ENCODE measurements at places on chromosomes 3 and 15.

GRCh38 chr15:90911302-90911623 lies 8.2 kb downstream of the MAN2A2 start:
- no peak for DNase-seq

DNA sequence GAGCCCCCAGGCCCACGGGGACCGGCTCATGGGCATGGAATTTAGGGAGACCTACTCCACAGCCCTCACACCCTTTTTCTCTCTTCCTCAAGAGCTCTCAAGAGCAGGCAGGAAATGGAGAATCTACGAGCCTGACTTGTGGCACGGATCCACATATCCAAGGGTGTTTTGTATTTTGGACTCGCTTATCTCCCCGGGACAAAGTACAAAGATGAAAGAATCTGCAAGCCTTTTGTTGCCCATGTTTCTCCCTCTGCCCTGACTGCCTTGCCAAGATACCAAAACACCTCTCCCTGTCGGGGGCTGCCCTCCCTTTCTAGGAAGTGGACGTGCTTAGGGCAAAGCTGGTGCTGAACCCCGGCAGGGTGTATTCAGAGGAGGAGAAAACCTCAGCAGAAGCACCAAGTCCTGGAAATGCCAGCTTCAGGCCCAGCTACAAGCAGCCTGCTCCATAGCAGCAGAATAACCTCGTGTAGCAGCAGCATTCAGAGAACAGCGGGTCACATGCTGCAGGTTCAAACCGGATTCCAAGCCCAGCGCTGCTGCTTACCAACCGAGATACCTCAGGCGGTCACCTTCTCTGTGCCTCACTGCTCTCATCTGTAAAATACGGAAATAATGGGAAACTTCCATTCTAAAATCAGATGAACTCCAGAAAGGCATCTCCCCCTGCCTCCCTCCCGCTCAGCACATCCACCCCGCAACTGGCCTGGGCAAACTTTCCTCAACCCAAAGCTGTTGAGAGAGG lies 35.2 kb downstream of the DNASE1L3 start:
- DNase-seq = no peak

DNA sequence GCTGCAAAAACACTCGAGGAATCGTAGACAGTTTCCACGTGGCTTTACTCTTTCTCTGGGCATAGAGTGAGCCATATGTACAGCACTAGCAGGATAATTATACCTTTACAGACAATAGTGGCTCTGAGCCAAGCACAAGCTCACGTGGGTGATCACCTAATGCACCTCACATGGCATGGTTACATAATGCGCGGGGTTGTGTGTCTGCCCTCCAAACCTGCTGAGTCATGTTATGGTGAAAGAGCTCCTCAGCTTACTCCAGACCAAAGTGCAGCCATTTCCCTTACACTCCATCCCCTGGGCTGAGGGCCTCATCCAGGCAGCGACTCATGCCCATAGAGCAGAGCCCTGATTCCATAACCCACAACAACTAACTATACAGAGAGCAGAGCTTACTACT lies 1458.4 kb upstream of the CADM2 start:
- DNase-seq = no peak

GRCh38 chr3:70981231-70981880 lies 602.2 kb downstream of the FOXP1 start:
- no peak for DNase-seq

DNA sequence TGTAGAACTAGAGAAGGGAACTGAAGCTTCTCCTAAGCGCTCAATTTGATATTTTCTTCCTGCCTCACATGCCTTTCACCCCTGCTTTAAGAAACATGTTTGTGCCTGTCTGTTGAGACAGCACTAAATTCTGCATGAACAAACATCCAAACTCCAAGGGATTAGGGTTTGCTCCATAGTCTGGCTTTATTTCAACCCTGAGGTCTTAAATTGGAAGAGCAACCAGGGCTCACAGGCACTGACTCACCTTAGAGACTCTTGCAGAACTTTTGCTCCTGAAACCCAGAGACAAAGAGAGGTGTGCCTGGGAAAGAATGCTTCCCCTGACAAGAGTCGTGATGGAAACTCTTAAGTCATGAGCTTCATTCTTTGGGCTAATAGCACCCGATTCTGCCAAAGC lies 393.9 kb upstream of the MCTP2 start:
- DNase-seq = no peak

DNA sequence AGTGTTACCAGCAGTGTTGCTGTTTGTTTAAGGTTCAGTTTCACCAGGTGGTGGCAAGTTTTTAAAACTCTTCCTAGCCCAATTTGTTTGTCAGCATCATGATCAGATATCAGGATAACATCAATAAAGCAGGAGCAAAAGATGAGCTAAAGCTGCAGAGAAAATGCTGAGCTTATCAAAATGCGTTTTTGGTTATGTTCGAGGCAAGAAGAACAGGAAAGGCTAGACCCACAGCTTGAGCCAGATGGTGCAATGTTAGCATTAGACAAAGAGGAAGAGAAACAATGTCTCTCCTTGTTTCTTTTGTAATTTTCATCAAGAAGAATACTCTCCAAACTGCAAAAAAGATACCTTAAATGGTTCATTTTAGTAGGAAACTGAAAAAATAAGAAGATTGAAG lies 66.2 kb downstream of the THRB start:
- no peak for DNase-seq

DNA sequence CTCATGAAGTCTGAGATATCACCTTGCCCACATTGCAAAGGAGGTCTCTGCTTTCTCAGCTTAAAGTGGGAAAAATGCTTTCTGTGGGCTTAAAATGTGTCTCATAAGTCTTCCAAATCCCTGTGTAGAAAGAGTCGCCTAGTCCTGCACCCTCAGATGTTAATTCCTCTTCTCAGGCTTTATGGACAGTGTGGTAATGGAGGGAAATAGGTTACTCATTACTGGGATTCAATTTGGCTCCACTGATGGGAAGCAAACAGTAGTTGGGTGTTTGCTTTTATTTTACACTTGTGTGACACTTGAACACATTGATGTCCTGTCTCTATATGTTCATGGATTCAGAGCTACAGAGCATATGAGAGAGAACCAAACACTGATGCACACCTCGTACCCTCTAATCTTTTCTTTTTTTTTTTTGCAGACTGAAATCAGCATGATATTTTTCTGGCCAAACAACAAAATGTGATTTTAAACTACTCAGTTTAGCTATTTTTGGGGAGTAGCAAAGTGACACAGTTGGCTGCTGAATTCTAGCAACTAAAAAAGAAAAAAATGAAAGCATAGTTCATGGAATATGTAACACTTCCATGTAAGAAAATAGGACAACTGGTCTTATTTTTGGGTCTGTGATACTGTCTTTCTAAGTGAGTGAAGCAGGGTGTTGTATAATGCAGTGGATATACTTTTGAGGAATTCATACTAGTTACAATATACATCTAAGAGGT lies 8.6 kb downstream of the PTPRG start:
- no peak for DNase-seq
